ENCODE measurements at places on chromosomes 3 and 15.
A peak's percentile ranks its signal among the peaks of the same experiment; 100 is the strongest.

DNA sequence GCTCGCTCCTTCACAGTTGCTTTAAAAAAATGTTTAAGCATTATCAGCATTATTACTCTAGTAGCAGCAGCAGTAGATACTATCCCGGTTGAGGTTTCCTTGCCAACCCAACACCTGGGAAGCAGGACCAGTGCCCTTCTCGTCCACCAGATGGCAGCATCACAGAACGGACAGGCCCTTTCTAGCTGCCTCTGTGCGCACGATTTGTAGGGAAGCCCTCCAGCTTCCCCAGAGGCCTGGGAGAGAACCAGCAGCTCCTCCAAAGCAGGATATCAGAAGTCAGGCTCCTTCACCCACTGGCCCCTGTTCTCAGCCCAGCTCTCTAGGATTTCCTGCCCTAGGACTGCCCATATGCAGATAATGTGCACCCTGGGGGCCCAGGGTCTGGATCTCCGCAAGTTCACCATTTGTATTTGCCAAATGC is 16.8 kb upstream of the ESYT3 start:
- DNase-seq, result peak; percentile 79

GRCh38 chr3:159640225-159640624 is 348.4 kb upstream of the IL12A start:
- no peak for DNase-seq

- peak; percentile 85 for DNase-seq
These were observed 21.8 kb upstream of the NFKBIZ start for GRCh38 chr3:101827211-101828174.

- DNase-seq, result no peak
These were observed 120.0 kb downstream of the SLCO3A1 start for GRCh38 chr15:91973481-91973880.

GRCh38 chr15:80590761-80591355 is 104.3 kb upstream of the ABHD17C start:
- no peak for DNase-seq

GRCh38 chr15:47466357-47466756 is 250.9 kb upstream of the SEMA6D start:
- no peak for DNase-seq

GRCh38 chr15:71777216-71777943 is 33.0 kb upstream of the NR2E3 start:
- no peak for DNase-seq

DNA sequence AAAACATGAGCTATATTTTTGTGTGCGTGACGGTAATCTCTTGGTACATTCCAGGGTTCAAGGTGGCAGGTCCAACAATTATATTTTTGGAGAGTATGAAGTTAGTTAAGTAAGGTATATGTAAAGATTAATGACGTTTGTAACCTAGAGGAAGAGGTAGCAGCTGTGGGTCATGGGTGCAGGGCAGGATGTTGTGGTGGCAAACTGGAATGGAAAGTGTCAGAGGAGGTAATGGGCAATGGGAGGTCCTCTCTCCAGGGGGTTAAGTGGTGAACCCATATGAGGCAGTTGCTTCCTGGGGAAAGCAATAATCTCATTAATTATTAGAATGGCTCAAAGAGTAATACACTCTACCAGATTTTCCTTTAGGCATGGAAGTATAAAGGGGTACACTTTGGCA is 1.0 kb upstream of the CD200R1L start:
- no peak for DNase-seq

Measured in right forelimb (tissue), 1 donor.